ENCODE measurements at places on chromosomes 16 and 17. TPM values are rescaled to one million over a fixed set of nuclear protein-coding genes. Genes with fewer than 3 reads are reported as not detected.

DNA sequence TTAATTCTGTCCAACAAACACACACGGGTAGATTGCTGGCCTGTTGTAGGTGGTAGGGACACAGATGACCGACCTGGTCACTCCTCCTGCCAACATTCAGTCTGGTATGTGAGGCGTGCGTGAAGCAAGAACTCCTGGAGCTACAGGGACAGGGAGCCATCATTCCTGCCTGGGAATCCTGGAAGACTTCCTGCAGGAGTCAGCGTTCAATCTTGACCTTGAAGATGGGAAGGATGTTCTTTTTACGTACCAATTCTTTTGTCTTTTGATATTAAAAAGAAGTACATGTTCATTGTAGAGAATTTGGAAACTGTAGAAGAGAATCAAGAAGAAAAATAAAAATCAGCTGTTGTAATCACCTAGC is 3.5 kb upstream of the ADGRG3 start:
- H3K4me1 ChIP-seq: no peaks in the 10 kb centered on the region
- peaks cover 13% of the 10 kb centered on the region for H3K27me3 ChIP-seq
- no peaks in the 10 kb centered on the region for H3K36me3 ChIP-seq
- H3K4me3 ChIP-seq: no peak overlapping the region

DNA sequence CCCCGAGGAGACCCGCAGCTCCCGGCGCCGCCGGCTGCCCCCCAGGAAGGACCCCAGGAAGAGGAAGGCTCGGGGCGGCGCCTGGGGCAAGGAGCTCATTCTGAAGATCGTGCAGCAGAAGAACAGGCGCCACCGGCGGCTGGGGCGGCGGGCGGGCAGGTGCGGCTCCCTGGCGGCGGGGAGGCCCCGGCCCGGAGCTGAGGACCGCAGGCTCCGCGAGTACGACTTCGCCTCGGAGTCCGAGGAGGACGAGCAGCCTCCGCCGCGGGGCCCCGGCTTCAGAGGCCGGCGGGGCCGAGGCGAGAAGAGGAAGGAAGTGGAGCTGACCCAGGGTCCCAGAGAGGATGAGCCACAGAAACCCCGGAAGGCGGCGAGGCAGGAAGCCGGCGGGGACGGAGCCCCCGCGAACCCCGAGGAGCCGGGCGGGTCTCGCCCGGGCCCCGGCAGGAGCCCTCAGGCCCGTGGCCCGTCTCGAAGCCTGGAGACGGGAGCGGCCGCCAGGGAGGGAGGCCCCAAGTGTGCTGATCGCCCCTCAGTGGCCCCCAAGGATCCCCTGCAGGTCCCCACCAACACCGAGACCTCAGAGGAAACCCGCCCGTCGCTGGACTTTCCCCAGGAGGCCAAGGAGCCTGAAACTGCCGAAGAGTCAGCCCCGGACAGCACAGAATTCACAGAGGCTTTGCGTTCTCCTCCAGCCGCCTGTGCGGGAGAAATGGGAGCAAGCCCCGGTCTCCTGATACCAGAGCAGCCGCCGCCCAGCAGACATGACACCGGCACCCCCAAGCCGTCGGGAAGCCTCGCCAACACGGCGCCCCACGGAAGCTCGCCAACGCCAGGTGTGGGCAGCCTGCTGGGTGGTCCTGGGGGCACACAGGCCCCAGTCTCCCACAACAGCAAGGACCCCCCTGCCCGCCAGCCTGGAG is 22.3 kb upstream of the ZFPM1 start:
- H3K27ac ChIP-seq: peak overlapping the region; percentile 27
- peak; percentile 26 for ATAC-seq

GRCh38 chr16:50844840-50845239 is 103.0 kb downstream of the CYLD start:
- peaks cover 47% of the 10 kb centered on the region for H3K27me3 ChIP-seq
- no peak for ATAC-seq
- no peak overlapping the region for H3K27ac ChIP-seq
- H3K36me3 ChIP-seq: no peaks in the 10 kb centered on the region

DNA sequence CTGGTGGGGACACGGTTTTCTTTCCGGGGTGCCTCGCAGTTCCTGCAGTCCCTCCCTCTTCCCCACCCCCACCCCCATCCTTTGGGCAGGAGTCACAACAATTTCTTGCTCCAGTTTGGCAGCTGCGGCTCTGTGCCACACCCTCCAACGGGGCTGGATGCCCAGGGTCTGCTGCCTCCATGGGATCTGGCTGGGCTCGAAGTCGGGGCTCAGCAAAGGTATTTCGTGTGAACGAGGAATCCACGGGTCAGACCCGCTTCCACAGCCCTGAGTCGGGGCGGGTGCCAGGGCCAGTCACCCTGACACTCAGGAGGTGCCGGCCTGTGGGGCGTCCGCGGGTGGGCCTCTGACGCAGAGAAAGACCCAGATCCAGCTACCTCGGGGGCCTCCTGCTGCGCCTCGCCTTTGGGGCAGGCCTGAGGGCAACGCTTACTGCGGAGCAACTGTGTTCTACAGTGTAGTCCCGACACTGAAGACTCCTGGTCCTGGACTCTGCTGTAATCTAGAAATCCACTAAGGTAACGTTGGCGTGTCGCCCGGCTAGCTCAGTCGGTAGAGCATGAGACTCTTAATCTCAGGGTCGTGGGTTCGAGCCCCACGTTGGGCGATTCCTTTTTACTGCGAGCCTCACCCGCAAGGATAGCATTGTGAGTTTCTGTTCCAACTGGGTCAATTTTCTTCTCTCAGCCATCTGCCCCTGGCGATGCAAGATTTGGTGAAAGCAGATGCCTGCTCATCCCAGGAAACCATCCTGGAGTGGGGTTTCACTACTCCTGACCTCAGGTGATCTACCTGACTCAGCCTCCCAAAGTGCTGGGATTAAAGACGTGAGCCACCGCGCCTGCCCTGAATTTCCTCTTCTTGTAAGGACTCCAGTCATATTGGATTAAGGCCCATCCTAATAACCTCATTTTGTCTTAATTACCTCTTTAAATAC is 12.6 kb upstream of the OR1F1 start:
- H3K4me1 ChIP-seq: peaks cover 33% of the 10 kb centered on the region
- no peak overlapping the region for H3K27ac ChIP-seq
- no peak overlapping the region for H3K4me3 ChIP-seq
- no peak for ATAC-seq
- peaks cover 100% of the 10 kb centered on the region for H3K27me3 ChIP-seq
- H3K36me3 ChIP-seq: no peaks in the 10 kb centered on the region

DNA sequence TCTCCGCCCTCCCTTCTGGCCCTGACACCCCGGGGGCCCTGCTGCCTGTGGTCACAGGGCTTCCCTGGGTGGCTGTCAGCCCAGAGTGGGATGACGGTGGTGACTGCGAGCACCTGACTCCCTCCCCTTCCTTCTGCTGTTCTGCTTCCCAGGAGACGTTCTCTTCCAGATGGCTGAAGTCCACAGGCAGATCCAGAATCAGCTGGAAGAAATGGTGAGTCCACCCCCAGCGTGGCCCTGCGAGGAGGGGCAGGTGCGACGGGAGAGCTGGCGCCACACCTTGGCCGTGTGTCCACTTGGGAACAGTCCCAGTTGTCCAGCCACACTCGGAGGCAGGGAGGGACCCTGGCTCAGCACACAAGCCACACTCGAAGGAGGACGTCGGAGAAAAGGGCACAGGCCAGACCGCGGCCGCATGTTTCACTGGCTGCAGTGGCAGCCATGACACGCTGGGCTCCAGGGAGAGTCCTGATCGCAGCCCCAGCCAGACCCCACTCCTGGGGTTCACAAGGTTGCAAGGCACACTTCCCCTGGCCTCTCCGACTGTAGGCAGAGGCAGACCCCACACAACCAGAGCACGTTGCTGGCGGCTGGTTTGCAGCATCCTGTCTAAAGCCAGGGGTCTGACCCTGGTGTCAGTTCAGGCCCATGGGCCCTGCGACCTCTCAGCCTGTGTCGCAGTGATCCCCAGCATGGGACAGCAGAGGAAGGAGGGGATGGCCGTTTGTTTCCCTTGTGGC is 49.9 kb downstream of the BAIAP2 start:
- H3K36me3 ChIP-seq: no peaks in the 10 kb centered on the region
- peaks cover 45% of the 10 kb centered on the region for H3K4me1 ChIP-seq
- H3K4me3 ChIP-seq: no peak overlapping the region
- peak overlapping the region; percentile 65 for H3K27ac ChIP-seq

DNA sequence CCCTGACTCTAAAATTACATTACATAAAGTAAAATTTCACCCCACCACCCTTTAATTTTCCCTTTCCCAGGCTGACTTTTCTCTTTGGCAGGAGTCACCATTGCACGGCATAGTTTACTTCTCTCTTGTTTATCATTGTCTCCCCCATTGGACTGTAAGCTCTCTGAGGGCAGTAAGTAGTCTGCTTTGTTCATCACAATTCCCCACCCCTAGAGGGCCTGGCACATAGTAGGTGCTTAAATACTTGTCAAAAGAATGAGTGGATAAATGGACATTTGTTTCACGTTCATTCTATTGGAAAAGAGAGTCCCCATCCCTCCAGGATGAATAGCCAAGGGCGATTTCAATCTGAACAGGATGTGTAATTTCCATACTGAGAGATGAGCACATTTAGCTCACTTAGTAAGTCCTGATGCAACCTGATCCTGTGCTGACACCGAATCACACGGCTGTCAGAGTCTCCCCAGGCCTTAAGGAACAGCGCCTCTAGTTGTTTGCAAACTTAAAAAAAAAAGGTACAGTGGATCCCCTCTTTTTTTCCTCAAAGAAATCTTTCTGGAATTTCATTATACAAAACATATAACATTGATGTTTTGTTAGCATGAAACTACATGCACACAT is 54.0 kb downstream of the AKAP1 start:
- no peak overlapping the region for H3K4me3 ChIP-seq
- no peak overlapping the region for H3K27ac ChIP-seq
- no peaks in the 10 kb centered on the region for H3K36me3 ChIP-seq
- ATAC-seq: no peak
- H3K27me3 ChIP-seq: no peaks in the 10 kb centered on the region
- no peaks in the 10 kb centered on the region for H3K4me1 ChIP-seq

- H3K27ac ChIP-seq: peak overlapping the region; percentile 52
- H3K36me3 ChIP-seq: peaks cover 6% of the 10 kb centered on the region
- H3K4me1 ChIP-seq: peaks cover 28% of the 10 kb centered on the region
- ATAC-seq: peak; percentile 46
- no peak overlapping the region for H3K4me3 ChIP-seq
- H3K27me3 ChIP-seq: no peaks in the 10 kb centered on the region
These were observed 67.9 kb downstream of the ZZEF1 start for GRCh38 chr17:4074831-4075495.

DNA sequence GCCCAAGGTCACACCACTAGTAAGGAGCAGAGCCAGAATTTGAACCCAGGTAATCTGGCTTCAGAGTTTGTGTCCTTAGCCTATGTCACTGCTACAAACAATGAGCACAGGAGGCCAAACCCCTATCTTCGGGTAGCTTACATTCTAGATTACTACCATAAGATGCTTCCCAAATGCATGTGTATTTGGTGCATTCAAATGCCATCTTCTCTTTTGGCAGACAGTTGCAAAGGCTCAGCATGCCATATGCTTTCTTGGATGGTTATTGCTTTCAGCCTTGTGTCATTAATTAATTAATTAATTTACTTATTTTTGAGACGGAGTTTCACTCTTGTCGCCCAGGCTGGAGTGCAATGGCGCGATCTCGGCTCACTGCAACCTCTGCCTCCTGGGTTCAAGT is 80.7 kb downstream of the DNAH3 start:
- no peaks in the 10 kb centered on the region for H3K36me3 ChIP-seq
- H3K27ac ChIP-seq: no peak overlapping the region
- H3K4me1 ChIP-seq: no peaks in the 10 kb centered on the region
- no peaks in the 10 kb centered on the region for H3K27me3 ChIP-seq
- ATAC-seq: no peak

GRCh38 chr17:67366193-67367157 is at the start of gene PSMD12:
Gene PSMD12 (minus strand): TSS chr17:67366577. CDS start chr17:67366519, 58 bp downstream.
- no peaks in the 10 kb centered on the region for H3K27me3 ChIP-seq
- H3K36me3 ChIP-seq: peaks cover 11% of the 10 kb centered on the region
- peaks cover 3% of the 10 kb centered on the region for H3K4me1 ChIP-seq

GRCh38 chr17:35236821-35237220 is 6.1 kb upstream of the SLFN5 start:
- H3K27me3 ChIP-seq: peaks cover 28% of the 10 kb centered on the region
- H3K4me1 ChIP-seq: peaks cover 3% of the 10 kb centered on the region
- no peak overlapping the region for H3K27ac ChIP-seq
- no peak for ATAC-seq

- no peak overlapping the region for H3K27ac ChIP-seq
- H3K36me3 ChIP-seq: no peaks in the 10 kb centered on the region
- ATAC-seq: no peak
- no peaks in the 10 kb centered on the region for H3K27me3 ChIP-seq
- H3K4me3 ChIP-seq: no peak overlapping the region
These were observed 25.9 kb downstream of the BRIP1 start for GRCh38 chr17:61837175-61838051.

DNA sequence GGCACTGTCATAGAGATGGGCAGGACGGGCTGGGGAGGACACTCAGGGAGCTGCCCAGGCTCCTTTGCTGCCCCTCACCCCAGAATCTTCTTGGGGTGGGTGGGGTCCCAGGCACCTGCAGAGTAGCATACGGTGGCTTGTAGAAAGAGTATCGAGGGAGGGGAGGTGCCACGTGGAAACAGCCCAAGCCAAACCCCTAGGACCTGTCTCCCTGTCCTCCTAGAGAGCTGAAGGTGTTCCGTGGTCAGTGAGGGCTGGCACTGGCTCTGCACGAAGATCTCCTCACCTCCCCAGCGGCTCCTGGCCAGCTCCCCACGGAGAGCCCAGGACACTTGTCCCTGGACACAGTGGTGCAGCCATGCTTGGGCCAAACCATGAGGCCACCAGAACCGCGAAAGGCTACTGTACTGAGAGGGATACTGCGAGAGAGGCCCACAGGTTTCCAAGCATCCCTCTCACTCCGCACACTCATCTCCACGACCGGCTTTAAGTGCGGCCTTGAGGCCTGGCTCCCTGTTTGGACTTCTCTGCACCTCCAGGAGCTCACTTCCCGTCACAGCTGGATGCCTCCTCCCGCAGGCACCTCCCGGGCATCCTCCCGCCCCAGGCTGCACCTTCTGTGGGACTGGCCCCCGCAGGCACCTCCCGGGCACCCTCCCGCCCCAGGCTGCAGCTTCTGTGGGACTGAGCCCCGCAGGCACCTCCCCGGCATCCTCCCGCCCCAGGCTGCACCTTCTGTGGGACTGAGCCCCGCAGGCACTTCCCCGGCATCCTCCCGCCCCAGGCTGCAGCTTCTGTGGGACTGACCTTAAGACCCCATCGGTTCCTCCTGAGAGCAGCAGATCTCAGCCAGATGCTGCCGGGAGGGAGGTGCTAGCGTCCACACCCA is 2.0 kb upstream of the MAFG start:
- H3K27ac ChIP-seq: no peak overlapping the region
- no peak overlapping the region for H3K4me3 ChIP-seq
- peaks cover 34% of the 10 kb centered on the region for H3K4me1 ChIP-seq
- H3K27me3 ChIP-seq: peaks cover 27% of the 10 kb centered on the region
- no peaks in the 10 kb centered on the region for H3K36me3 ChIP-seq
- no peak for ATAC-seq

DNA sequence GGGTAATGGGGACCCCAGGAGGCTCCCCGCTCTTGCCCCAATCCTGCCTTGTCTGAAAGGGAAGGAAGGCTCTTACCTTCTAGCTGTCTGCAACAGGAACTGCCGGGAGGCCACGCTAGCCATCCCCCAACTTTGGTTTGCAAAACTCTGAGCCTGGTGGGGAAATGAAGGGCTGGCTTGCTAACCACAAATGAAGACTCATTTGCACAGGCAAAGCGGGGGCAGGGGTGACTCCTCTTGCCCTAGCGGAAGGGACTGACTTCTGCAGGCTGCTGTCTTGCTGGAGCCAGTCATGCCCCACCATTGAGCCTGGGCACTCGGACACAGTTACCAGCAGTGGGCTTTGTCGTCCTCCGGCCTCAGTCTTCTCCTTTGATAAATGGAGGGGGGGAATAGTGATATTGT is 52.6 kb downstream of the PLCG2 start:
- ATAC-seq: peak; percentile 39
- H3K27ac ChIP-seq: no peak overlapping the region
- H3K36me3 ChIP-seq: no peaks in the 10 kb centered on the region
- no peaks in the 10 kb centered on the region for H3K4me1 ChIP-seq

Gene GNGT2
- 1.2 TPM for total RNA-seq

Gene HYDIN
- total RNA-seq: 7.1 TPM

Gene MSLN
- total RNA-seq: not detected

Gene MAP2K6
- 2.2 TPM for total RNA-seq

Gene CLEC19A
- total RNA-seq: not detected

Gene NUDT7
- total RNA-seq: 10.9 TPM
